NCI-H2081 treated with DMSO at 0.1 percent for 48 hours (cell line): ENCODE measurements at places on chromosomes 12 and 14.

GRCh38 chr12:10031321-10031720, 839 bp downstream of the CLEC9A start:
- DNase-seq, result no peak

DNA sequence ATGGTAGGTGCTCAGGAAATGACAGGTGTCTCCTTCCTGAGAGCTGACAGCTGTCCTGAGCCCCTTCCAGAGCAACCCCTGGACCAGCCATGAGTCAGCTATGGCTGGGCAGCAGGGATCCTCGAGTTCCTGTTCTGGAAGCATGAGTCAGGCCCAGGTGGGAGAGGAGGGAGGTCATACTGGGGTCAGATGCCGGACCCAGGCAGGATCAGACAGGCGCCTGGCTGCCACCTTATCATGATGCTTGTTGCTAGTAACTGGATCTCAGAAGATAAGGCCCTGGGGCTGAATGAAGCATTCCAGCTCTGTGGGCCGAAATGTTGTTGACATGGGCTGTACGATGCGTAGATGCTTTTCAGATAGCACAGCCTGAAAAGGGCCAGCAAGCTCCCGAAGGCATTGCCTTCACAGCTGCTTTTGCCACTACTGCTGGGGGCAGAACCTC, 17.4 kb upstream of the KRT7 start:
- no peak for DNase-seq

GRCh38 chr12:101733166-101733565, 6.1 kb downstream of the SYCP3 start:
- DNase-seq, result no peak

DNA sequence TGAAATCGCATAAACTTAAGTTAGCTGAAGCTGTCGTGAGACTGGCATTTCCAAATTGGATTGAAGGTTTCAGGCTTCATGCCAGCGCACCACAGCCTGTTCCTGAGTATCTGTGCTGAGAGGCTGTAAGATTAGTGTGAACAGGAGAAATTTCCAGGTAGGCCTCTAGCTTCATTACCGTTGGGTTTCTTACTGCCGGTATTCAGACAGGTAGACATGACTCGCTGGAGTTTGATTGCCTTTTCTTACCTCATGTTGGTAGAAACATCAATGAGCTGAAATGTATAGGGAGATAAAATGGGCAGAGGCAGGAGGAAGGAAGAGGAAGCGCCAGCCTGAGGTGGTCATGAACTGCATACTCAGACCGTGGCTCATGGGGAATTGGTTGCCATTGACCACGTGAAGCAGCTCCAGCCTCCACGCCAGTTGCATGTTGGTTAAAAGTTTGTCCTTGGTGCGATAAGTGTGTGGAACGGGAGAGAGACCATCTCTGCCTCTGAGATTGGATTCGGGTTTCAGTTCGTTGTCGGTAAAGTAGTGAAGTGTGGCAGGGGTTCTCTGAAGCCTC, 42.3 kb upstream of the MMP17 start:
- DNase-seq, result no peak

DNA sequence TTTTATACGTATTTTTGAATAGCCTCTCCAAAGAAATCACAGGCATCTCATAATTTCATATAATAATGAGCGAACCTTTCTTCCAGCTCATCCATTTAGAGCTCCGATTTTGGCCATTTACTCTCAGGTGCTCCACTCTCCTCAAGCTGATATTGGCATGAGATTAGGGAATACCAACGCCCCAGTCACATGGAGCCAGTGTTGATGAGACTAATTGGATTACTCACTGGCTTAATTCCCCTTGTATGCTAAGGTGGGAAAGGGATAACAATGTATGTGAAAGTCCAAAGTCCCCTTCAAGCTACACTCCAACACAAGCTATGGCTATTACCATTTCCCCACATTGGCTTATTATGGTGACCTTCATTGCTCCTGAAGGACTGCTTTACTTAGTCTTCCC, 76.6 kb upstream of the NAV3 start:
- DNase-seq, result no peak

GRCh38 chr14:23557521-23557920, 1.4 kb downstream of the THTPA start:
- no peak for DNase-seq

DNA sequence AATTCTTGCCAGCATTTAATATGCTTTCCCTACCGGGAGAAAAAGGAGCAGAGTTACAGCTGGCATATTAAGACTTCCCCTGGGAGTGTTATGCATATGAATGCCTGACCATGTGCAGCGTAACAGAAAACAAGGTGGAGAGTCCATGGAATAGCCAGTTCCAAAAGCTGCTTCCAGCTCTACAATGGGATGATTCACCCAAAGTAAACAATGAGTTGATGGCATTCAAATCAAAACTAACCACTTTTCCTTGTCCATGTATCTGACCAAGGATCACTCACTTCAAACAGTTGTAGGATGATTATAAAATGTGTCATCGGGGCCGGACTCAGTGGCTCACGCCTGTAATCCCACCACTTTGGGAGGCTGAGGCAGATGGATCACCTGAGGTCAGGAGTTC, 48.1 kb upstream of the BICDL1 start:
- DNase-seq, result no peak

DNA sequence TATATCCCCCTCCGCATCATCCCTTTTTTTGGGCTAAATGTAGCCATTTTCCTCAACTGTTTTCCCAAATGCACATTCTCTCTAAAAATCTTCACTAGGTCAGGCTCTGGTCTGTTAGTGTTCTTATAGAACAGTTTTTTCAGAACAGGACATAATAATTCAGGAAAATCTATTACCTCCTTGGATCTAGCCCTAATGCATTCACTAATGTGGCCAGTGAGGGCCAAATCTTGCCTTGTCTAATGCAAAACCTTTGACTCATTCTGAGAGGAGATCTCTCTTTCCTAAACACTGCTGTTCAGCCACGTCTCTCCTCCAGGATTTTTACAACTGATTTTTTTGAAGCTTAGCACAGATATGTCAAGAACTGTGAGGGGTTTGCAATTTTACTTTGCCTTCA, 15.5 kb downstream of the C14orf132 start:
- DNase-seq, result no peak

DNA sequence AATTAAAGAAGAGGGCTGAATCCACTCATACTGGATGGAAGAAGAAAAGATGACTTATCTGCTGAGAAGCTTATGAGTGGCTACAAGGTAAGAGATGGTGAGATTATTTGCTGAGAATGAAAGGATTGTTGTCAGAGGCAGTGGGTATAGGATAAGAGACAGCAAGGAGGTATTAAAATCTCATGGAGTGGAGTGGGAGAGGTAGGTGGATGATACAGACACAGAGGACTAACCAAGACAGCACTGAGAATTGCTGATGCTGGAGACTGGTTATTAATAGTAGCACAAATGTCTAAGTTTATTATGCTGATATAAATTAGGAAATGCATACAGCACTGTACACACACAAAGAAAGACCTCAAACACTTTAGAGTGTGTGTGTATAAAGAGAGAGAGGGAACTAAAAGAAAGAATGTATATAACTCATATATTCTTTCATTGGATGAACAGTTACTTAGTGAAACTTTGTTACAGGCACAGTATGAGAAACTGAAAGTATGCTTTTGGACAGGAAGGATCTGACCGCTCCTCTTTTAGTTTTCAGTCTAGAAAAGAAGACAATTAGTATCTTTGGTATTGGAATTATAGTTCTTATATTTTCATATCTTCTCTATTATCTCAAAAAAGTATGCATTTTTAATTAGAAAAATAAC, 543.1 kb downstream of the LRFN5 start:
- DNase-seq, result no peak

- no peak for DNase-seq
These were observed 106.8 kb downstream of the PELI2 start for GRCh38 chr14:56224691-56225681.

GRCh38 chr12:39780913-39781446, 161.4 kb upstream of the ABCD2 start:
- DNase-seq, result peak; percentile 64

GRCh38 chr14:95601650-95602049, 66.8 kb downstream of the GLRX5 start:
- no peak for DNase-seq

DNA sequence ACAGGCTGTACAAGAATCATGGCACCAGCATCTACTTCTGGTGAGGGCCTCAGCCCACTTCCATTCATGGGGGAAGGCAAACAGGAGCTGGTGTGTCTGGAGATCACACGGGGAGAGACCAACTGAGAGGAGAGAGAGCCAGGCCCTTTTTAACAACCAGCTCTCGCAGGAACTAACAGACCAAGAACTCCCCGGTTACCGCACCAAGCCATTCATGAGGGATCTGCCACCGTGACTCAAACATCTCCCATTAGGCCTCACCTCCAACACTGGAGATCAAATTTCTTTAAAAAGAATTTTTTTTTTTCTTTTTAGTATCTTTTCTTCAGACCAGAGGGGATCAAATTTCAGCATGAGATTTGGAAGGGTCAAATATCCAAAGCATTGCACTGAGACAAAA, 16.7 kb upstream of the AQP2 start:
- no peak for DNase-seq

DNA sequence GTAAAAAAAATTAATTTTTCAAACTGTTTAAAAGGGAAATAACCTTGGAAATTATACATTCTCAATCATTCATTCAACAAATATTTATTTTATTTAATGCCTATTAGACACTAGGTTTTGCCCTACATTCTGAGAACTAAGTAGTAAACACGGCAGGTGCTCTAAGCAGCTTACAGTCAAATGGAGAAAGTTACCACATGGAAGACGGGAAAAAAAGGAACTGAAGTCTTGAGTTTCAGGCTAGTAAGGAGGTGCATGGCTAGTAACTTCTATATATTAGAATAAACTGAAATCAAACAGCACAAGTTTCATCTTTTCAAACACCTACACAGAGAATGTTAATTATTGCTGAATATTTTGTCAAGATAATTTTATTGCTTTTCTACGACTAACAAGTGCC, 52.9 kb downstream of the C12orf42 start:
- no peak for DNase-seq
